ENCODE measurements at places on chromosomes 2 and 18.

DNA sequence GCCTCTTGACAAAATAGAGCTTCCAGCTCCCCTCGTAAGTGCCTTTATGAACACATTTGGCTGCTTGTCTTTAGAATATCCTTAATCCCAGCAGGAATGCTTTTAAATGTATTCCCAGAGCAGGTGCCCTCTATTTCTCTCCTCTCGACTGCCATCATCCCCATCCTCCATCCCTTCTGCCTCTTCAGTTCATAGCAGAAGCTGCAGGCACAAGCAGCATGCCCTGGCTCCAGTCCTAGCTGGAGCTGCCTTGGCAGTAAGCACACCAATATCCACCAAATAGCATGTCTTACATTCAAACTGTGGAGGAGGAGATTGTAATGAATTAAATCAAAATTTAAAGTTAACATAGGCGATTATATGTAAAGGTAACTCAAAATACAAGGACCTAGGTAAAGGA, 891.3 kb upstream of the SLC39A10 start:
- no peak for DNase-seq

- no peak for DNase-seq
These were observed 51.1 kb downstream of the NABP1 start for GRCh38 chr2:191728750-191729624.

GRCh38 chr2:131127981-131128380, 22.8 kb downstream of the PLEKHB2 start:
- no peak for DNase-seq

GRCh38 chr2:85727798-85728197, 26.0 kb upstream of the ATOH8 start:
- no peak for DNase-seq

- no peak for DNase-seq
These were observed 948.0 kb downstream of the DSC3 start for GRCh38 chr18:30094556-30094955.

DNA sequence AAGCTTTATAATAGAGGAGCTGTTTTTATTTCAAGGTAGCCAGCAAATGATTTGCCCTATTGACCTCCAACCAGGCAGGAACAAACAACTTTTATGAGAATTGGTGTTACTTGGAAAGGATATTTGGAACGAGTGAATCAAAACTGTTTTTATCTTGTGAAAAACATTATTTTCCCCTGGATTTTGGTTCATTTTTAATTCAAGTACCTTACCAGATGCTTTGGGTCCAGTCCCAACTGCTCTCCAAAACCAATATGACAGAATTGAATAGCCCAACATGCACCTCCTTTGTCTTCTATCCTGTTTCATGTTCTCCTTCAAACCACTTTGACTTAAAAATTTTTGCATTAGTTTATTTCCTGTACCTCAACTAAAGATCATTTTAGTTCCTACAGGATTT, 178.6 kb upstream of the RBMS1 start:
- no peak for DNase-seq

Data from stimulated activated CD8-positive, alpha-beta memory T cell treated with anti-CD3 and anti-CD28 coated beads, Interleukin-15, amount 100 ng/mL, for 4 hours (primary cell).